ENCODE measurements at places on chromosomes 3 and 15.

DNA sequence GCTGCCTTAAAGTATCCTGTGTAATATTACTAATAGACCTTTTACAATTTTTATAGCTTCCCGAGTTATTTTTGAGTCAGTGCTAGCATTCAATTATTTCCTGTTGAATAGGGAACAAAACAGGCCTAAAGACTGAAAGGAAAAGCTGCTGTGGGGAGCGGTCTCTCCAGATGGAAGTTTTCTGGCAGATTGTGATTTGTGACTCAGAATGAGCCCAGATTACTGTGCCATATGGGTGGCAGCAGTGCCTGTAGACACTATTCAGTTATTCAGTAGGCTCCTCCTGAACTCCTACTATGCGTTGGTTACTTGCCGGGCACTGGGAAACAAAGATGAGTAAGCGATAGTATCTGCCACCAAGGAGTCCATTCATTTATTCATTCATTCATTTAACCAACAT lies 211.8 kb downstream of the CHST2 start:
- DNase-seq, result no peak

- DNase-seq, result no peak
Observed at GRCh38 chr15:77664428-77664827, 31.7 kb upstream of the LINGO1 start.

GRCh38 chr15:47360305-47360704 lies 357.0 kb upstream of the SEMA6D start:
- no peak for DNase-seq

- no peak for DNase-seq
Observed at GRCh38 chr3:143888166-143888565, 39.9 kb upstream of the SLC9A9 start.

DNA sequence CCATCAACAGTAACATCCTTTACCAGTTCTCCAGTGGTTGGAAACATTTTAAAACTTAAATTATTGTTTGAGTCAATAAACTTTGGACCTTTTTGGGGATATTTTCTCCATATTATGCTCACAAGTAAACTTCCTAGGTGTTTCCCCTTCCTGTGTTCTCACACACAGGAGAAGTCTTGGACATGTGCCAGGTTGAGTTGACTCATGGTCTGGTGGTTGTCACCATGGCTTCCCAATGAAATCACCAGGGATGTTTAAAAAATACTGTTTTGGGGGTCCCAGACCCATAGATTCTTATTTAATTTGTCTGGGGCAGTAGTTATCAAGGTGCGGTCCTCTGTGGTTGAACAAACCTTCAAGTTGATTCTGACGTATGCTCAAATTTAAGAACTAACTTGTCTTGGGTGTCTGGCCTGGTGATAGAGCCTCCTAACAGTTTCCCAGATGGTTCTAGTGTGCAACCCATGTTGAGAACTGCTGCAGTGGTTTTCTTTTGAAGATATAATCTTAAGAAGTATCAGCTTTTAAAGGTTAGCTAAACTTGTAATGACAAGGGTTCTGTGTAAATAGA lies 291.8 kb downstream of the EDEM1 start:
- DNase-seq, result no peak

DNA sequence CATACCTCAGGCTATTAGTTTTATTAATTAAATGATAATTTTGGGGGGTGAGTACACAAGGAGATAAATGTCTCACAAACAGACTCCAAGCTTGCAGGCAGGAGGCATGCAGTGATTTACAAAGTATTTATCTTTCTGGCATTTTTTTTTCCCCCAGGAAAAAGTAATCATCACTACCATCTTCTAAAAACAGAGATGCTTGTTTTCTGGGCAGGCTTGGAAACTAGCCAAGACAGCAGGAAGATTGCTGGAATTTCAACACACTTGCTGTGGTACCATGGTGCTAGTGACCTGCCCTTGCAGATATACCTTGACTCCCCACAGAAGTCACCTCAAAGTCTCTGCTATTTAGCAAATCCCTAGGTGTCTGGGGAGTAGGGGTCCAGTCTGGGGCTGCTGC lies 732.8 kb upstream of the CFAP20DC start:
- no peak for DNase-seq

GRCh38 chr3:190119461-190120268 lies 1.0 kb downstream of the P3H2 start:
- no peak for DNase-seq

DNA sequence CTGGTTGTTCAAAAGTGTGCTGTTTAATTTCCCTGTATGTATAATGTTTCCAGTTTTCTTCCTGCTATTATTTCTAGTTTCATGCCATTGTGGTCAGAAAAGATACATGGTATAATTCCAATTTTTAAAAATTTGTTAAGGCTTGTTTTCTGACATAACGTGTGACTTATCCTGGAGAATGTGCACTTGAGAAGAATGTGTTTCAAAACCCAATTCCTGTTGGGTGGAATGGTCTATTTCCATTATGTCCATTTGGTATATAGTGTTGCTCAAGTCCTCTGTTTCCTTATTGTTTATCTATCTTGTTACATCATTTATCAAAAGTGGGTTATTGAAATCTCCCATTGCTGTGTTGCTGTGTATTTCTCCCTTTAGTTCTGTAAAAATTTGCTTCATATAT lies 215.4 kb downstream of the GREM1 start:
- DNase-seq, result no peak

DNA sequence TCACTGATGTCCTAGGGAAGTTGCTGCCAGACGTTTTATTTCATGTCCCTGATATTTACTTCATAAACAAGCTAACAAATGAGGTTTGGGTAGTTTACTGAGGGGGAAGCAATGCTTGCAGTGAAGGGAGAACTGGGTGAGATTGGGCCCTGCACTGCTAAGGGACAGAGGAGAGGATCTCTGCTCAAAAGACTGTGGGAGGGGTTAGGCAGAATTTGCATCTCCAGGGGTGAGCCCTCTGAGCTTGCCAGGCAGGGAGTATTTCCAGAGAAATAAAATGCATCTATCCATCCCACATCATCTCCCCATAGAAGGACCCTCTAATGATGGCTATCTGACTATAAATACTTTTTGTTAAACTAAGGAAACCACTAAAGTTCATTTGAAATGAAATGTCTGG lies 215.6 kb downstream of the CBLB start:
- no peak for DNase-seq

GRCh38 chr3:181872887-181873286 lies 161.2 kb downstream of the SOX2 start:
- DNase-seq, result no peak
